HepG2 (cell line): ENCODE measurements at places on chromosomes 12 and 14. TPM values are rescaled to one million over a fixed set of nuclear protein-coding genes. Genes with fewer than 3 reads are reported as not detected.

Gene LRRC9
- 0.18 and 0.62 TPM in 2 replicates for total RNA-seq

Gene TAS2R43
- total RNA-seq: 1.7 TPM in 1 of 2 replicates, not detected in the other

Gene ETFBKMT
- 0.93 and 1.1 TPM in 2 replicates for total RNA-seq

Gene CELA1
- not detected in 2 replicates for total RNA-seq

Gene IRAK3
- total RNA-seq: not detected in 2 replicates

Gene LTB4R
- total RNA-seq: 1.00 and 3.2 TPM in 2 replicates

Gene KRT8
- total RNA-seq: 718 and 837 TPM in 2 replicates

Gene SALL2
- 4.9 and 7.6 TPM in 2 replicates for total RNA-seq

Gene TSPAN9
- total RNA-seq: 11.6 and 18.1 TPM in 2 replicates

Gene SDR39U1
- 25.0 and 34.4 TPM in 2 replicates for total RNA-seq

Gene DGLUCY
- total RNA-seq: 16.6 and 36.3 TPM in 2 replicates

Gene DENND5B
- 18.7 and 23.2 TPM in 2 replicates for total RNA-seq

Gene PRPH
- total RNA-seq: not detected in 2 replicates

Gene SDR9C7
- total RNA-seq: not detected in 2 replicates

Gene MARCHF9
- 2.7 and 5.7 TPM in 2 replicates for total RNA-seq

Gene POTEG
- not detected in 2 replicates for total RNA-seq

Gene ASCL1
- not detected in 2 replicates for total RNA-seq

Gene AQP5
- not detected in 2 replicates for total RNA-seq

Gene NPAS3
- total RNA-seq: not detected in 2 replicates

Gene GLI1
- 0.20 TPM in 1 of 2 replicates, not detected in the other for total RNA-seq

Gene NRL
- total RNA-seq: 4.7 and 5.2 TPM in 2 replicates

Gene MMP17
- 0.38 and 0.80 TPM in 2 replicates for total RNA-seq

Gene SLC6A15
- total RNA-seq: not detected in 2 replicates

Gene GATC
- total RNA-seq: 29.7 and 38.5 TPM in 2 replicates

Gene STON2
- 11.0 and 13.8 TPM in 2 replicates for total RNA-seq

Gene AQP2
- not detected in 2 replicates for total RNA-seq

Gene RNASE2
- total RNA-seq: 0.69 TPM in 2 replicates

Gene LAG3
- 0.11 TPM in 1 of 2 replicates, not detected in the other for total RNA-seq

Gene DPF3
- 0.60 TPM in 2 replicates for total RNA-seq

Gene PRH2
- 0.24 TPM in 1 of 2 replicates, not detected in the other for total RNA-seq

Gene CCDC198
- total RNA-seq: 0.46 and 0.69 TPM in 2 replicates

Gene PGF
- total RNA-seq: 20.3 and 27.5 TPM in 2 replicates

Gene KCNMB4
- total RNA-seq: 0.84 and 1.7 TPM in 2 replicates

Gene FOXG1
- total RNA-seq: not detected in 2 replicates

Gene SAMD4A
- total RNA-seq: 6.9 and 13.0 TPM in 2 replicates

Gene SLC24A4
- total RNA-seq: not detected in 2 replicates

Gene OR6C2
- total RNA-seq: not detected in 2 replicates

Gene SOAT2
- total RNA-seq: 6.1 and 14.9 TPM in 2 replicates

Gene LRRC10
- total RNA-seq: not detected in 2 replicates

Gene MGAT4C
- total RNA-seq: not detected in 2 replicates

Gene ANO6
- 45.8 and 57.1 TPM in 2 replicates for total RNA-seq

Gene OR4E2
- not detected in 2 replicates for total RNA-seq

Gene CLMN
- total RNA-seq: 15.1 and 16.2 TPM in 2 replicates

Gene DNAJC22
- total RNA-seq: 23.0 and 31.7 TPM in 2 replicates
